ENCODE measurements at places on chromosomes 16 and 17. TPM values are rescaled to one million over a fixed set of nuclear protein-coding genes. Genes with fewer than 3 reads are reported as not detected.

GRCh38 chr16:1550069-1550468 is 16.6 kb downstream of the TMEM204 start:
- H3K4me3 ChIP-seq, result no peak overlapping the region
- no peak overlapping the region for H3K27ac ChIP-seq
- peaks cover 3% of the 10 kb centered on the region for H3K4me1 ChIP-seq
- H3K36me3 ChIP-seq, result no peaks in the 10 kb centered on the region
- DNase-seq, result no peak

The PLCD3 gene
- total RNA-seq, result 69.7 TPM

- DNase-seq, result peak; percentile 38
- H3K4me1 ChIP-seq, result peaks cover 45% of the 10 kb centered on the region
- H3K36me3 ChIP-seq, result no peaks in the 10 kb centered on the region
- H3K4me3 ChIP-seq, result no peak overlapping the region
Observed at GRCh38 chr17:28807925-28808634, 34.5 kb downstream of the FAM222B start.

- peak overlapping the region; percentile 80 for H3K27ac ChIP-seq
- peaks cover 18% of the 10 kb centered on the region for H3K4me1 ChIP-seq
- H3K36me3 ChIP-seq, result no peaks in the 10 kb centered on the region
- H3K4me3 ChIP-seq, result peak overlapping the region; percentile 54
Observed at GRCh38 chr17:35568561-35568960, 7.9 kb upstream of the SLFN14 start.

GRCh38 chr16:81350306-81350615 is 35.5 kb downstream of the GAN start:
- H3K36me3 ChIP-seq, result no peaks in the 10 kb centered on the region
- no peak for DNase-seq
- H3K27me3 ChIP-seq, result no peaks in the 10 kb centered on the region

DNA sequence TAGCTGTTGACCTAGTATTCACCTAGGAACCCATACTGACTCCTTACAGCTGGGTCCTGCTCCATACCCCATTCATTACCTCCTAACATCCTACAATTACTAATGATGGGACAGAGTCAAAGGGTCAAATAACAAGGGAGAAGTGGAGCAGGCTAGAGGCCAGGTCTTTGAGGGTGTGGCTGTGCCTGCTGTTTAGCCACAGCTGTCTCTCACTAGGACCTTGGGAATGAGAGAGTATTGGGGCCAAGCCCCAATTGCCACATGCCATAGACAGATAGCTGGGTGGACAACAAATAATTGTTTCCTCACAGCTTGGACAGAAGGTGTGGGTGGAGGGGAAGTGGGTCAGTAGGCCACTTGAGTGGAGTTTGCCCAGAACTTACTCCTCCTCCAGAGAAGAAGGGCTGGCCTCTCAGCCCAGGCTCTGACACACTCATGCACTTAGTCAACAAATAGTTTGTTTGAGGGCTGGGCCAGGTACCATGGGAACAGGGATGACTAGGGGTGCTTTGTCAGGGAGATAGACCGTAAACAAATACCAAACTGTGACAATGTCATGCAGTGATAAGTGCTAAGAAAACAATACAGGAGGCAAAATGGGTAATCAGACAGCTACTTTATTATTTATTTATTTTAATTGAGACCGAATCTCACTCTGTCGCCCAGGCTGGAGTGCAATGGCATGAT is 10.2 kb upstream of the CENPT start:
- H3K36me3 ChIP-seq, result no peaks in the 10 kb centered on the region
- no peaks in the 10 kb centered on the region for H3K27me3 ChIP-seq
- peak overlapping the region; percentile 97 for H3K27ac ChIP-seq

DNA sequence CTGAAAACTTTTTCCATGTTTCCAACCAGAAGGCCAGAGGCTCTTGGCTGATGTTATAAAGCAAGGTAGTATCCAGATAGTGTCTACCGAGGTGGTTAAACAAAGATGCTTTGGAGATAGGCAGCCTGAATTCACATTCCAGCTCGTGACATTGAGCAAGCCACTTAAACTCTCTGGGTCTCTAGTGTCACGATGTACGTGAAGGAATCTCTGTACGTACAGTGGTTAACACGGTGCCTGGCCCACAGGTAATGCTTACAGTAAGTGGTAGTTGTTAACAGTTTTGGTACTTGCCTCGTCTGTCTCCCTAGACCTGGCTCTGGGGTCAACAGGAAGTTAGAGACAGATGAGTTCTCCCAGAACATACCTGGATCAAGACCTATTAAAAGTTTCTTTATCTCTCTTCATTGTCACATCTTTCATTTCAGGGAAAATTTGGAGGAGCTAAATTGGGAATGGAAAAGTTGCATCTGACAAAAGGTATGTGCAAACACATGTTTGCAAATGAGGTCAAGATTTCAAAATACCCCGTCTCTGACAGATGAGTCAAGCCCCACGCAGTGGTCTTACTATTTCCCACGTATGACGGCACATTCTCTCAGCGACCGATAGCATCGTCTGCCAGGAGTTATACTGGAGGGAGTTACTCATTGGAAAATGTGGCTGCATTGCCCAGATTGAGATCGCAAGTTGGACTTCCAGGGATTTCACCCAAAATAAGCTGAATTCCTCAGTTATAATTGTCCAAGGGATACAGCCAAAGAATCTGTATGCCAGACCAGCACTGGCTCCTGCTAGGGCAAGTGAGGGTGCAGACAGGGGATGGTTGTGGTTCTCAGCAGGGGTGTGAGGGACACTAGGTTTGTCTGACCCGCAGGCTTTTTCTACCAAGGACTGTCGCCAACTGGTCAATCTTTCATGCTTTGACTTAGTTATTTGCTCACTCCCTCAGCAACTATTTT is 18.9 kb upstream of the MYH10 start:
- no peak overlapping the region for H3K4me3 ChIP-seq
- H3K36me3 ChIP-seq, result no peaks in the 10 kb centered on the region
- no peaks in the 10 kb centered on the region for H3K27me3 ChIP-seq
- H3K4me1 ChIP-seq, result no peaks in the 10 kb centered on the region
- H3K27ac ChIP-seq, result no peak overlapping the region

- H3K36me3 ChIP-seq, result no peaks in the 10 kb centered on the region
- H3K4me1 ChIP-seq, result no peaks in the 10 kb centered on the region
- H3K27me3 ChIP-seq, result no peaks in the 10 kb centered on the region
- H3K4me3 ChIP-seq, result no peak overlapping the region
- H3K27ac ChIP-seq, result no peak overlapping the region
Observed at GRCh38 chr16:62585041-62585545, 548.9 kb upstream of the CDH8 start.

DNA sequence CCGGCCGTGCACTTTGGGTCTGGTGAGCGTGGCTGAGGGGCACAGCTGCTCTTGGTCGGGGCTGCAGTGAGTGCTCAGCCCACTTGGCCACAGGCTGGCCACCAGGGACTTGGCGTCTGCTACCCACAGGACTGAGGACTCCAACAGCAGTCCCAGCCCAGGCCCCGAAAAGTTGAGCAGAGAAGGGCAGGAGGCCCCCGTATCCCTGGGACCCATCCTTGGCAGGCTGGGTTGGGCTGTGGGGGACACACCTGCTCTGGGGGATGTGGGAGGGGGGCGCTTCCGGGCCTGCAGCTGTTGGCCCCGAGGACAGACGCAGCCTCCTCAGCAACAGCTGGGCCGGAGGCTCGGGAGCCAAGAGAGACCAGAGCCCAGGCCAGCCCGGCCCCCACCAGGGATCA is 19.4 kb upstream of the SSTR5 start:
- no peak overlapping the region for H3K27ac ChIP-seq
- no peaks in the 10 kb centered on the region for H3K36me3 ChIP-seq
- DNase-seq, result no peak
- peaks cover 6% of the 10 kb centered on the region for H3K4me1 ChIP-seq
- no peaks in the 10 kb centered on the region for H3K27me3 ChIP-seq
- no peak overlapping the region for H3K4me3 ChIP-seq

DNA sequence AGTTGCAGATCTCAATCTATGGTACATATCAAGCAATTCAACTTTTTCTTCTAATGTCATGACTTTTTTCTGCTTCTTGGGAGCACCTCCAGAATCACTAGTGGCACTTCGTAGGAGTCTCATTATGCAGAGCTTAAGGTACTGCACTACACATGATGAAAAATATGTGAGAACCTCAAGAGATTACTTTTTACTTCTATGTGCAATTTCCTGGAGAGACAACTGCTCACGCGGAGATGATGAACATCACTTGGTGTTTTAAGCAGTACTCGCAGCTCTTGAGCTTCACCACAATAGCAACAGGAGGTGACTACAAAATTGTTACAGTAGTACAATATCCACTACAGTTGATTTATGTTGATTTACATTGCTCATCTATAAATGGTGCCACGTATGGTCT is 79.7 kb downstream of the MRTFB start:
- no peaks in the 10 kb centered on the region for H3K36me3 ChIP-seq
- H3K27me3 ChIP-seq, result no peaks in the 10 kb centered on the region
- DNase-seq, result no peak
- no peak overlapping the region for H3K27ac ChIP-seq

The ATP2A3 gene
- total RNA-seq, result 4.1 TPM

The CCL2 gene
- 27.5 TPM for total RNA-seq

DNA sequence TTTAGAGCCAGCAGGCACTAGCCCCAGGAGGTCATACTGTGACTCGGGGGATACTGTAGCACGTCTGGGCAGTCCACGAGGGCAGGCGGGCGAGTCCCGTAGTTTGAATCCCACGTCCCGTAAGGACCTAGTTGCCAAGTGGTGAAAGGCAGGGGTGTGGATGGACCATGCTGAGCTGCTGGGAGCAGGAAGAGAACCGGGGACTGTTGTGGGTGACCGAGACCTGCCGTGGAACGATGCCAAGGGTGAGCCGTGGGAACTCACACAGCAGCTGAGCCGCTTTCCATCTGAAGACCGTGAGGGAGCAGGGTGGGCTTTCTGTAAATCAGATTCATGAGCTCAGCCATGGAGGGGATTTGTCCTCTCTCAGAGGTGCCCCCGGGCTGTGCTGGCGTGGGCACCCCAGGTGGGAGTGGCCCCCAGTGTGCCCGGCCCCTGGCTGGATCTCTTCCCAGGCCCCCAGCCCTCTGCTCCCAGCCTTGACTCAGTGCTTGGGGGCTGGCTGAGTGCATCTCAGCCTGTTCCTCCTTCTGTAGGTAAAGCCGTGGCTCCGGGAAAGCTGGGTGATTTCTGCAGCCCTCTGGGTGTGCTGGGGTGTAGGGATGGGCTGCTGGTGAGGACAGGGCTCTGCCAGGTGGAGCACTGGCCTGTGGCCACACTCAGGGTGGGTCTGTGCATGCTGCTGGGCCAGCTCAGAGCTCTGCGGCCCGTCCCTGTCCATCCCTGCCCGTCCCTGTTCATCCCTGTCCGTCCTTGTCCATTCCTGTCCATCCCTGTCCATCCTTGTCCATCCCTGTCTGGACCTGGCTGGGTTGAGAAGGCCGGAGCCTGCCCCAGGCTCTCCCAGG is 13.6 kb downstream of the ASPSCR1 start:
- peak overlapping the region; percentile 83 for H3K27ac ChIP-seq
- H3K4me1 ChIP-seq, result peaks cover 20% of the 10 kb centered on the region
- DNase-seq, result no peak

DNA sequence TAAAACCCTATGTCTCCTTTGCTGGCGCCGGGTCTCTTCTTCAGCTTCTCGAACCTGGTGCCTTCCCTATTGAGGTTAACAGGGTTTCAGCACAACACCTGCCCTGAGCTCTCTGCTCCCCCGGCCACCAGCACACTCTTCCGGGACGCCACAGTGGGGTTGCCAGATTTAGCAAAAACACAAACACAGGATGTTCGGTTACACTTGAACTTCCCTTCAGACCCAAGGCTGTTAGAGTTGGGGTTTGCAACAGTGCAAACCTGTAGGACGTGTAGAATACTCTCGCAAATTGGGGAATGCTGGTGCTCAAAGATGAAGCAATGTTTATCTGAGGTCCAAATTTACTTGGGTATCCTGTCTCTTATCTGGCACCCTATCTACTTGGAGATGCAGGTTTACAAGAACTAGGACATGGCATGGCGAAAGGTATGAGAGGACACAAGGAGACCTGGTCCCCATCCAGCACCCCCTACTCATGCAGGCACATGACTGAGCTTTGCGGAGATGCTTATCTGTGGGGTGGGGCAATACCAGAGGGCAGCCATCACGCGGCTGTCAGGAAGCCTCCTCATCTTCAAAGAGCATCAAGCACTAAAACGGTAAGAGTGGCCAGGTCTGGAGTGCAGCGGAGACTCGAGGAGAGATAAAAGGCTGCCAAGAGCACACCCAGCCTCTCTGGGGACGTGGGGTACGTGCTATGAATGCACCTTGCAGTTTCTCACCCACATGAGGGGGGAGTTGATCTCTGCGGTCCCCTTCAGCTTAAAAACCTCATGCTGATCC is 52.8 kb downstream of the SDK2 start:
- H3K36me3 ChIP-seq, result no peaks in the 10 kb centered on the region
- H3K4me3 ChIP-seq, result no peak overlapping the region
- no peak for DNase-seq
- no peaks in the 10 kb centered on the region for H3K4me1 ChIP-seq
- no peak overlapping the region for H3K27ac ChIP-seq
- peaks cover 10% of the 10 kb centered on the region for H3K27me3 ChIP-seq

GRCh38 chr17:56926704-56927103 is 12.9 kb upstream of the TRIM25 start:
- no peaks in the 10 kb centered on the region for H3K27me3 ChIP-seq
- no peak for DNase-seq
- H3K27ac ChIP-seq, result no peak overlapping the region
- no peak overlapping the region for H3K4me3 ChIP-seq
- H3K36me3 ChIP-seq, result no peaks in the 10 kb centered on the region
- no peaks in the 10 kb centered on the region for H3K4me1 ChIP-seq

DNA sequence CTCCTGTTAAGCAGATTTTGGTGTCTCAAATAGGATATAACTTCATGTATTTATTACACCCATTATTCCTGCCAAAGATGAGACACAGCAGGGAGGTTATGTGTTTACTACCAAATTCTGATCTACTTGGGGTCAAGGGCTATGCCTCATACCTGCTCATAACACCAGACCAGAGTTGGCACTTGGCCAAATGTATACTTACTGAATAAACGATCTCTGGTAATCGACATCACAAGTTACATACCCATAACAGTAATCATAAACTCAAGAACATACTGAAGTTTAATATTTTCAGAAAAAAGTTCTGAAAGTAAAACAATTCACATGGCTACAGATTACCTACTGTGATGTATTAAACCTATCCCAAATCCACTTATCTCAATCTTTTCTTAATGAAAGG is 2.9 kb downstream of the TMEM170A start:
- H3K4me1 ChIP-seq, result peaks cover 10% of the 10 kb centered on the region
- no peaks in the 10 kb centered on the region for H3K36me3 ChIP-seq
- no peak overlapping the region for H3K4me3 ChIP-seq
- no peaks in the 10 kb centered on the region for H3K27me3 ChIP-seq

The TBC1D3 gene
- not detected for total RNA-seq

DNA sequence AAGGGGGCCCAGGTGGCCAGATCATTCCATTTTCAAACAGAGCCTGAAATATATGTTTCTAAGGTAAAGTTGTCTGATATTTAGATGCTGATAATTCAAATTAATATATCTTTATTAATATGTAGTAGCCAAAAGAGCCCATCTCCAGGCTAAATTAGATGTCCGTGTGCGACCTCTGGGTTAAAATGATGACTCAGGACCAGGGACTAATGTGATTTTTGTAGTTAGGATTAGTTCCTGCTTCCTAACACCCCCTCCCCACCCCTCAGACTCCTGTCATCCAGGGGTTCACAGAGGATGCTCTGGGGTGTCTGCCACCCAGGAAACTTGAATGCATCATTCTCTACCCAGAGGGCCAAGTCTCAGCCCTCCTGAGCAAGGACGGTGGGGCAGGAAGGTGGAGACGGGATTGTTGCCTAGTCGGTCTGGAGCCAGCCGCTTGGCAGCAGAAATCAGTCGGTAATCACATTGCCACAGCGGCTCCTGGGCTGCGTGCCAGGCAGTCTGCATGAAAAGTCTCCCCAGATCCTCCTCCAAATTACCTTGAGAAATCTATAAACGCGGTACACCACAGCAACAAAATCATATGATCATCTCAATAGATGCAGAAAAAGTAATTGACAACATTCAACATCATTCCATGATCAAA is 29.8 kb downstream of the CNGB1 start:
- no peaks in the 10 kb centered on the region for H3K27me3 ChIP-seq
- no peak overlapping the region for H3K4me3 ChIP-seq
- no peaks in the 10 kb centered on the region for H3K36me3 ChIP-seq
- H3K27ac ChIP-seq, result no peak overlapping the region
- peaks cover 4% of the 10 kb centered on the region for H3K4me1 ChIP-seq
- DNase-seq, result no peak
